ENCODE measurements at places on chromosomes 3 and 15.

GRCh38 chr3:138047596-138048158 lies 37.7 kb downstream of the CLDN18 start:
- DNase-seq: no peak

- no peak for DNase-seq
Measured at GRCh38 chr3:142210608-142211007, 14.8 kb downstream of the GK5 start.

DNA sequence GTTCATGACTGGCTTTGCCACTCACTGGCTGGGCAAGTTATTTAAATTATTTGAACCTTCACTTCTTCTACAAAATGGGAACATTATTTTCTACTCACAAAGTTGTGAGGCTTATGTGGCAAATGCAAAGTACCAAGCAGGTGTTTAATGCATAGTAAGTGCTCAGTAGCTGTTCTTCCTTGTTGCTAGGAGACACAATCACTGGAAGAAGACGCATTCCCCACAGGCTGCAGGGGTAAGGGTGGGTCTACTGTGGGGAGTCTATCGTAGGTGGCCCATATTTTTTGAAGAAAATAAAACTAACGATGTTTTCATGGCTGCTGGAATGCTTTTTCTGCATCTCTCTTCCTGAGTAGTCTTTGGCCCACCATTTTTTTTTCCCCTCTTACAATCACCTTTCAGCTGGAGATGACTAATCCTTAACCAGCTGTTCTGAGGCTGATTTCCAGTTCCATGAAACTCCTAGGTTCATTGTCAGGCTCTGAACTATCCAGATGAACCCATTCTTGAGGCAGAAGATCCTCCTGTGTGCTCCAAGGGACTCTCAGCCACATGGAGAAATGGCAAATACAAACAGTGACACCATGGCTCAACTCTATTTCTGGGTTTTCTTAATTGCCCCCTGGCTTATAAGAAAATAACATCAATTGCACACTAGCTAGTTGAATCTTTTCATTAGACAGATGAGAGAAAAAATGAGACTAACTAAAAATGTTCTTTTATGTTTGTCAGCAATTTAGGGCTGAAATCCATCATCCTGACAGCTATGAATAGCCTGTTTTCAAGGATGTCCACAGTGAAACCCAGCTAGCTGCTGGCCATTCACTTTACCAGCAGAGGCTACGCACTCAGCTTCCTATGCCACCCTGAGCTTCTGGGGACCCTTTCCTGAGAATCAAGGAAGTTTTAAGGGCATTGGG lies 108.3 kb upstream of the ETV5 start:
- DNase-seq: no peak

- DNase-seq: peak; percentile 38
Measured at GRCh38 chr15:68795298-68795848, 25.3 kb downstream of the ANP32A start.

DNA sequence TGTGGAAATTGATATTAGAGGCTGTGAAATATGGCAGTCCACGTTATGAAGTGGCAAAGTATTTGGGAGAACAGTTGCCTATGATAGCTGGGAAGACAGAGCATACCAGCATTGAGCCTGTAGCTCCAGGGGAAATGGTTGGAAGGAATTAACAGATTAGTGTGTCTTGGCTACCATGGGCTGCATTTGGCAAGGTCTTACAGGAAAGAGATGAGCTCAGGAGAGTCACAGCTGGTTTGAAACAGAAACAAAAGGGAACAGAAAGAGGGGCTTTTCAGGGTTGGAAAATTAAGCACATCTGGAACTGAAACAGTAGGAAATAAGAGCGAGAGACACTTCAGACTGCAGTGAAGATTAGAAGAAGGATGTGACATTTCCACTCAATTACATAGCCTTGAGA lies 141.7 kb downstream of the FBLN2 start:
- no peak for DNase-seq
